CD4-positive, alpha-beta T cell treated with Interleukin-6 at 100 ng/mL for 8 hours (primary cell): ENCODE measurements at places on chromosomes 4 and X.
A peak's percentile ranks its signal among the peaks of the same experiment; 100 is the strongest.

- peak; percentile 24 for DNase-seq
These were observed 187.5 kb downstream of the QDPR start for GRCh38 chr4:17324386-17324830.

GRCh38 chrX:111244235-111244750, 26.0 kb downstream of the CAPN6 start:
- DNase-seq = no peak

DNA sequence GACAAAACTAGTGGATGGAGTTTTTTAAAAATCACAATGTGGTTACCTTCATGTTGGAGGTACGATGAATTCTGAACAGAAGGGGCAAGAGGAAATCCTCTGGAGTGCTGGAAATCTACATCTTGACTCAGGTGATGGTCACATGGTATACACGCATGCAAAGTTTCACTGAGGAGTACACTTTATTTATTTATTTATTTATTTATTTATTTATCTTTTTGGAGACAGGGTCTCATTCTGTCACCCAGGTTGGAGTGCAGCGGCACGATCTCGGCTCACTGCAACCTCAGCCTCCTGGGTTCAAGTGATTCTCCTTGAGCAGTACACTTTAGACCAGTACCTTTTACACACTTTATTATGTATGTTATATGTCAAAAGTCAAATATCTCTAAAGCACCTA, 645.7 kb upstream of the DIPK2B start:
- no peak for DNase-seq

DNA sequence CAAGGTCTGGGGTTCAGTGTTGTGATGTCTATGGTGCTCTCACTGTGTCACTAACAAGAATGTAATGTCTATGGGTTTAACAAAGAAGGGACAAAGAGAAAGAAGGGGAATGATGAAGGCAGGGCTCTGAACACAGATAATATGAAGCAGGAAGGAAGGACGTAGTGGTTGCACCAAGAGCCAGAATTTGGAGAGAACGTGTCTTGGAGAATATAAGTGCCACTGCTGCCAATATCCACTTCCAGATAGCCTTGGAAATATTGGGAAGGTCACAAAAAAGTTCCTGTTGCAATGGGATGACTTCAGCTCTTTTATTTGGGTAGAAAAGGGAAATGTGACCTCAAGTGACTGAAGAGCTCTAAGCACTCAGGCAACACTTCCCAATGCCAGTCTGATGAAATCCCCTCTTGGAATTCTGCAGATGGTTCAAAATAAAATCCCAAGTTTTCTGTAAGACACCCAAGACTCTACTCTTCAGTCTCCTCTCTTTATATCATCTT, 131.8 kb downstream of the PRKX start:
- no peak for DNase-seq

DNA sequence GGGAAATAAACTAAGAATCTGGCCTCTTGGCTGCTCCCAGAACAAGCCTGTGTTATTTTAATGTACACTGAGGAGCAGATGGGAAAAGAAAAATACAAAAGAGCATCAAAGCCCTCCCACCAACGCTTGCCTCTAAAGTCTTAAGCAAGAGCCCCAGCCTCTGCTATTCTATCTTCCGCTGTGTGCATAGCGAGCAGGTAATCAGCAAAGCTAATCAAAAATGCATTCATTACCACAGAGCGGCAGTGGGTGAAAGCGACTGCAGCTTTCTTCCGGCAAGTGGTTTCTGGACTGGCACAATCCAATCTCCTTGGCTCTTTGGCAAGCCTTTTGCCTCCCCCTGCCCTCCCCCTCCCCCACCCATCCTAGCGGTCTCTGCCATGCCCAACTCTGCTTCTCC, 13.5 kb upstream of the GRIA3 start:
- no peak for DNase-seq
